ENCODE measurements at places on chromosomes 4 and X.

DNA sequence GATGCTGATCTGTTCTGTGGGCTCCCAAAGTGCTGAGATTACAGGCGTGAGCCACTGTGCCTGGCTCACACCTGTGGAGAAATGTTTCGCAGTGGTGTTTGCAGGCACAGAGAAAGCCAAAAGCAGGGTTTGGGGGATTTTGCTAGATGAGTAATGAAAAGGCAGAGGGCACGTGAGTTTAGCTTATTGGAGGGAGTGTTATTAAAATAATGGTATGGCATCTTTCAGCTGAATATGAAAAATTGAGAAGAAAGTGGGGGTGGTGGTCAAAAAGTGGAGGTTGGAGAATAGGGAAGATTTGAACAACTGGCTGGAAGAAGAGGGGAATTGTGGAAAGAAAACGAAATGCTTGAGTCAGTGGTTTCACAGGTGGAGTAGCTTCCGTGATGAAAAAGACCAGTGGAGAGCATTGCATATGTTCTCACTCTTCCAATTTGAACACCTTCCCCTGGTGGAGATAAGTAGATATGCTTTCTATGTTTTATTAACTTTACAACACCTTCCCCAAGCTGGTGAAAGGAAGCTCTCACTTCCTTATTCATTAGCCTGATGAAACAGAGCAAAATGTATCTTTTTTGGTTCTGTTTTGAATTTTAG, 1.1 kb upstream of the CHST7 start:
- no peak for DNase-seq

DNA sequence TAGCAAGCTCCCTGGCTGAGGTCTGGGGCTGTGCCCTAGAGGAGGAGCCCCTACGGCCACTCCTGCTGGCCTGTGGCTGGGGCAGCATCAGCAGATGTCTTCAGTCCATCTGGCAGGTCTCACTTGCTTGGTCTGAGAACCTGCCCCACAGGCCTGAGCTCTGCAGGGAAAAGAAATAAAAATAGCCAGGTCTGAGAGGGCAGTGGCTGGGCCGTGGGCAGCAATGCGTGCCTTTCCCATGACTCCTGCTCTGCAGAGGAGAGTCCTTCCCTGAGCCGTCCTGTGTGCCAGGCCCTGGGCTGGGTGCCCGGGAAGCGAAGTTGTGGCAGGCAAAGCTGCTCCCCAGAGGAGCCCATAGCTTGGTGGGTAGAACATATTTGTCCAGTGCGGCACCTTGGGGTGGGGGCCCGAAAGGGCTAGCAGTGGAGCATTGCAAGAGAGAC, 11.3 kb upstream of the KIAA0232 start:
- peak; percentile 79 for DNase-seq

GRCh38 chrX:40449396-40449795, 131.4 kb upstream of the ATP6AP2 start:
- no peak for DNase-seq

GRCh38 chrX:821327-822107, 190.9 kb downstream of the SHOX start:
- no peak for DNase-seq

GRCh38 chr4:119781044-119781443, 152.4 kb upstream of the PDE5A start:
- DNase-seq = no peak

GRCh38 chr4:86536151-86536550, 58.0 kb upstream of the PTPN13 start:
- no peak for DNase-seq

DNA sequence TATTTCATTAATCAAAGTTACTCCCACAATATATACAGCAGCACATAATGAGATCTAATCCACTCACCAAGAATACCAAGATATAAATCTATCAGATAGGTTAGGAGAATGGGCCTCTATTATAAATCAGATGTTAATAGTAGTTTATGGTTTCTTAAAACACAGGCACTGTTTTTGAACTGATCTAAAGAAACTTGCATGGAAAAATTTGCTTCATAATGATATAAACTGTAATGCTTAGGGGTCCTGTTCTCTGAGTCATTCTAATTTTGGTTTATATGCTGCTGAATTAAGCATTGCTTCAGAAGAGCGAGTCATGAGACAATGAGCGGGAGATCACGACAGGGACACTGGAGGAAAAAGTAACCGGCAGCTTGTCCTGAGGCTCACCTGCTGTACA, 113.3 kb upstream of the OTUD4 start:
- DNase-seq = no peak

DNA sequence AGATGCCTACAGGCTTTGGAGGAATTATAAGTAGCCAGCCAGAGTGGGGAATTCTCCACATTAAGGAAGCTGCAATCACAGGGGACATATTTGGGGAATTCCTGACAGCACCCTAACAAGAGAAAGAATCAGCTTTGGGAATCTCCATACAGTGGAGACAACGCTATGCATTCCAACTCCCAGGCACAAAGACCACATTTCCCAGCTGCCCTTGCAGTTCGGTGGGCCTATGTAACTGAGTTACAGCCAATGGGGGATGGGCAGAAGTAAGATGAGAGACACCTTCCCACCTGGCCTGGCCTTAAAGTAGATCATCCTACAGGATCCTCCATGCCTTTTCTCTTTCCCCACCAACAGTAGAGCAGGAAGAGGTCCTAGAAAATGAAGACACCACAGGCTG, 43.4 kb upstream of the CCKAR start:
- DNase-seq = no peak

- DNase-seq = peak; percentile 54
Observed at GRCh38 chrX:54808109-54808604, 612 bp downstream of the MAGED2 start.

DNA sequence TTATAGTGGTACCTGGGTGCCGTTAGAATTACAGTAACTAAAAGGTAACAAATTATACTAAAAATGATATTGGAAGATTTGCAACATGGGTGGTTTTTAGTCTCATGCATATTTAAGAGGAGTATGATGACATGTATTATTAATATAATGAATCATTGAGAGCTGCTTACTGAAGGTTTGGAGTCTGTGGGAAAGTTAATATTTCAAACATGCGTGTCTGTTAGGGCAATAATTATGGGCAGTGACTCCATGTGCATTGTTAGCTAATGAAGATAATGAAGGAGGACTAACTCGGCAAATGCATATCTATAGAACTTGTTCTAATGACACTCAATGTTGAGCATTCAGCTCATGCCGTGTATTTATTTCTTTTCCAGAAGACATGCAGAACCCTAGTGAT, 47.1 kb downstream of the MTHFD2L start:
- no peak for DNase-seq

DNA sequence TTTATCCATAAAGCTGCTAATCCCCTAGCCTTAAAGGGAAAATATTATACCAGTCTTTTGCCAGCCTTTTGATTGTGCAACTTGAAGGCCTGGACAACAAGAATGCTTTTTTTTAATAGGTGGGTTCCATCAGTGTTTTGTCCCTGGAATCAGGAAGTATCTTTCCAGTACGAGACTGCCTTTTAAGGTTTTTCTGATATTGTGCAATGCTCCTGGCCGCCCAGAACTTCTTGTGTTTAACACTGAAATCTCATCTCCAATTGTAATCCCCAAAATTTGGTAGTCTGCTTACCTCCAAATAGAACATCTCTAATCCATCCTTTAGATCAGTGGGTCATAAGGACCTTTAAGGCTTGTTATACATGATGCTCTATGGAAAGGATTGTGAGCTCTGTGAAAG, 256.7 kb downstream of the NAF1 start:
- DNase-seq = no peak

DNA sequence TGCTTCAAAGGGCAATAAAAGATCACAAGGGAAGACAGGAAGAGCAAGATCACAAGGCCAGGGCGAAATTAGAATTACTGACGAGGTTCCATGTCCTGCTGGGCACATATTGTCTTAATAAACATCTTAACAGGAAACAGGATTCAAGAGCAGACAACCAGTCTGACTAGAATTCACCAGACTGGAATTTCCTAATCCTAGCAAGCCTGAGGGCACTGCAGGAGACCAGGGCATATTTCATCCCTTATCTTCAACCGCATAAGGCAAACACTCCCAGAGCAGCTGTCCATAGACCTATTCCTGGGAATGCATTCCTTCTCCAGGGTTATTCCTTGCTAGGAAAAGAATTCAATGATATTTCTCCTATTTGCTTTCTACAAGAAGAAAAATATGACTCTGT, 12.4 kb upstream of the TDO2 start:
- no peak for DNase-seq

- DNase-seq = no peak
Observed at GRCh38 chrX:51148848-51149247, 183.8 kb upstream of the NUDT10 start.

- DNase-seq = no peak
Observed at GRCh38 chrX:134554291-134554690, 94.3 kb downstream of the HPRT1 start.

DNA sequence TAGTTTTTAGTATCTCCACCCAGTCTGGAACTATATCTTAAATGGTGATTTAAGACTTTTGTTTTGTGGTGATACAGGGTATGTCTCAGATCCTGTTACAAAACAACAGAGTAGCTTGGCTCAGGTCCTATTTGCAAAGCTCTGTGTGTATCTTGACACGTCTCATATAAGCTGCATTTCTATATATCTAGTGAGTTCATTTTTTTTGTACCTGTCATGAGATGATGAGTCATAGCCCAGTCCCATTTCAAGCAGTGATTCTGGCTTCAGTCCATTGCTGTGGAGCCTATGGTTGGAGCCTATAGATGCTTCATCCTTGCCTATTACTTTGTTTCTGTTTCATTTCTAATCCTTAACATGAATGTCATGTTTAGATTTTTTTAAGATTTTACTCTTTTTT, 23.0 kb downstream of the GRXCR1 start:
- no peak for DNase-seq

DNA sequence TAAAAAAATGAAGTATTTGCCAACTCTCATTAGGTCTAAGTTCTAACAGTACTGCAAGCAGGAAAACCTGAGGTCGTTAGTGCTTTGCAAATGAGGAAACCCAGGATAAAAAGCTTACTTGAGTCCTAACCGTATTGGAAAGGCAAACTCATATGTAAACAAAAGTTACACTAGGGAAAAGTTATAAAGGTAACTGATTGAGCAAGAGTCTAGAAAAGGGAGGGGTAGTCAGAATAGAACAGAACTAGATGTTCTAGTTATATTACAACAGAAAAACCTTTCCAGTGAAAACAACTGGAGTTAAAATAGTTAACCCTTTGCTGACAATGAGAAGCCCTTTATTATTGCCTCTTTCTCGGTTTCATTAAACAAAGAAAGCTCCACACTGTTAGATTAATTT, 66.4 kb upstream of the MAOA start:
- no peak for DNase-seq

DNA sequence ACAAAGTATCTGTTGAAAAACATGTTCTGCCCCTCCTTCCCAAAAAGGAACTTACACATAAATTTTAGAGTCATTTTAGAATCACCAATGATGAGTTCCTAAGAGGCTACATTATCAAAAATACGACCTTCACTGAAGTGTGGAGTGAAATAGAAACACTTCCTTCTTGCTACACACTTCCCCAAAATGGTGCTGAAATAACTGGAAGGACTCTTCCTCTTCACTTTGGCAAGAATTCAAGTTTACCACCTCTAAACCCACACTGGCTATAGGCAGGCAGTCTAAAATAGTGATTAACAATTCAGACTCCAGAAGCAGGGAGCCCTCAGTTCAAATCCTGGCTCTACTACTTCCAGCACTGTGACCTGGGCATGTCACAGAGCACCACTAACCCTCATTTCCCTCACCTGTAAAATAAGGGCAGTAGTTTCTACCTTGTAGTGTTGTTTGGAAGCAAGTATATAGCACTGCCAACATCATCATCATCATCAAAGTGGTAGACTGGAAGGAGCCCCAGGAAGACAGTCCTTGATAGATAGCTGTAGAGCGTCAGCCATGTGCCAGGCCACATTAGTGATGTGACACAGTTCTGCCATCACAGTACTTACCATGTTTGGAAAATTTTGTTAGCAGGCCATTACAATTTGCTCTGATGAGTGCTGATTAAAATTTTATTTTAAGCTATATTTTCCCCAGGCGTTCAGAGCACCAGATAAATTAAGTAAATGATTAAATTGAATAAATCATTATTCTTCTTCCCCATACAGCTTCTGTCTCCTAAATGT, 103.3 kb downstream of the PARM1 start:
- DNase-seq = no peak

DNA sequence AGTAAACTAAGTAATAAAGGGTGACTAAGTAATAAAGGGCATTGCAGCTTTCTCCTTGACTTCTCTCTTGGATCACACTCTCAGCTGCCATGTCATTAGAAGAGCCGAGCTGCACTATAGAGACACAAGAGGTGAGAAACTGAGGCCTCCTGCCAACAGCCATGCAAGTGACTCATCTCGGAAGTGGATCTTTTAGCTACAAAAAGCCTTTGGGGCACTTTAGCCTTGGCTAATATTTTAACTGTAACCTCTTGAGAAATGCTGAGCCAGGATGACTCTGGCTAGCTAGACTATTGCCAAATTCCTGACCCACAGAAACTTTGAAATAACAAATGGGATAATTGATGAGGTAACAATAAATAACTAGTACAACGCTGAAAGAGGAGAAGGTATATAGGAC, 1.5 kb upstream of the NEIL3 start:
- DNase-seq = peak; percentile 55

- no peak for DNase-seq
Observed at GRCh38 chr4:112882286-112882685, 167.2 kb upstream of the ANK2 start.

DNA sequence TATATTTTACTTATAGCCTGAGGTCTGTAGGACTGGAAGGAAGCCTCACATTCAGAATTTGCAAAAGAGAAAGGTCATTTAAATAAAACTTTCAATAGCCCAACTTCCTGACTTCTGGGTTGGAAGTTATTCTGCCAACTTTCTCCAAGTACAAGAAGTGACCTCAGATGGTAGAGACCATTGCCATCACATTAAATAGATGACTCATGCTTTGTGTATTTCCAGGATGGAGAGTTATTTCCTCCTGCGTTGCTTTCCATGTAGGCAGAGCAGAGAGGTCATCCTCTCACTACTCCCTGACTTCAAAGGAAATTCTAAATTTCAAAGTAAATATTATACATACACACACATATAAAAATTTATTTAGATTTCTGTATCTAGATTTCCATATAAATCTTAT, 73.0 kb upstream of the NR3C2 start:
- DNase-seq = no peak

DNA sequence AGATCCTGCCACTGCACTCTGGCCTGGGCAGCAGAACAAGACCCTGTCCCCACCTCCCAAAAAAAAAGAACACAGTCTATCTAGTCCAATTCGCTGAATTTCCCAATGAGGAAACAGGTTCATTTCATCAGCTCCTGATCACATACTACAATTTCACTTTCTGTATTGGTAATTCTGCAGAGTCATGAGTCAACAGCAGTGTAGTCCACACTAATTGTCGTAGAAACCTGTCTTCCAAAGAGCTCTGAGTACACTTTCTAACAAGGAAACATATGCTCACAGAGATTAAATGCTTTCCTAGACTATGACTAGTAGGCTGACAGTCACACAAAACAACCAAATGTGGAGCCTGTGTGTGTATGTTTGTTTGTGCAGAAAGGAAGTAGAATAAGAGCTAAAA, 91.9 kb downstream of the GPC4 start:
- no peak for DNase-seq

GRCh38 chr4:5374592-5374991, 323.3 kb downstream of the STK32B start:
- no peak for DNase-seq
